ENCODE measurements at places on chromosomes 3 and 15.

DNA sequence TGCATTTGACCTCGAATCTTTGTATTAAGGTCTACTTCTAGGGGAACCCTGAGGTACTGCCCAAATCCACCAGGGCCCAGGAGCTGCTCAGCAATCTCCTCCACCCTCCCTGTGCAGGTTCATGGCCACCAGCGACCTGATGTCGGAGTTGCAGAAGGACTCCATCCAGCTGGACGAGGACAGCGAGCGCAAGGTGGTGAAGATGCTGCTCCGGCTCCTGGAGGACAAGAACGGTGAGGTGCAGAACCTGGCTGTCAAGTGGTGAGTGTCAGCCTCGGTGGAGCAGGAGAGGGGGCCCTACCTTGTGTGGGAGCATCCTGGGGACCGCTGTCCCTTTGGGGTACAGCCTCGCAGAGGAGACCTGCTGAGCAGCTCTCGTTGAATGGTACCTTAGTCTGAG is 6.9 kb downstream of the CAND2 start:
- no peak for DNase-seq

- DNase-seq = no peak
Observed at GRCh38 chr3:175266478-175266877, 407.3 kb downstream of the NAALADL2 start.

- no peak for DNase-seq
Observed at GRCh38 chr3:120145542-120146285, 51.5 kb upstream of the GSK3B start.

GRCh38 chr3:71066849-71067261 is 516.7 kb downstream of the FOXP1 start:
- no peak for DNase-seq

- no peak for DNase-seq
Observed at GRCh38 chr3:60812502-60812901, 438.8 kb downstream of the FHIT start.

DNA sequence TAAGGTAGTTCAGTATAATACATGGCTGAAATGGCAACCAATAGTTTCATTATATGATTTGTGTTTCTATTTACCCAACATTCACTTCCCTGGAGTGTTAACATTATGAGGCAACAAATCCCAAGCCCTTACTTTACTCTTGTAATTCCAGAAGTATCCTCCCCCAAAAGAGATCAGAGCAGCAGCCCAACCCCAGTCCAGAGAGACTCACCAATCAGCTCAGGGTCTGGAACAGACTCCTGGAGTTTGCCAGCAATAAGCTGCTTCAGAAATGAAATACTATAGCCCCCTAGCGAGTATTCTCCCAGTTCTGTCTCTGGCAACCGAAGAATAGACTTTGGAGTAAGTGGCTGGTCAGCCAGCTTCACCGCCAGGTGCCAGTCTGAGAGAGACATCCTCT is 2.5 kb downstream of the UBL7 start:
- no peak for DNase-seq
